HFF-Myc (cell line): ENCODE measurements at places on chromosomes 5 and 9.

DNA sequence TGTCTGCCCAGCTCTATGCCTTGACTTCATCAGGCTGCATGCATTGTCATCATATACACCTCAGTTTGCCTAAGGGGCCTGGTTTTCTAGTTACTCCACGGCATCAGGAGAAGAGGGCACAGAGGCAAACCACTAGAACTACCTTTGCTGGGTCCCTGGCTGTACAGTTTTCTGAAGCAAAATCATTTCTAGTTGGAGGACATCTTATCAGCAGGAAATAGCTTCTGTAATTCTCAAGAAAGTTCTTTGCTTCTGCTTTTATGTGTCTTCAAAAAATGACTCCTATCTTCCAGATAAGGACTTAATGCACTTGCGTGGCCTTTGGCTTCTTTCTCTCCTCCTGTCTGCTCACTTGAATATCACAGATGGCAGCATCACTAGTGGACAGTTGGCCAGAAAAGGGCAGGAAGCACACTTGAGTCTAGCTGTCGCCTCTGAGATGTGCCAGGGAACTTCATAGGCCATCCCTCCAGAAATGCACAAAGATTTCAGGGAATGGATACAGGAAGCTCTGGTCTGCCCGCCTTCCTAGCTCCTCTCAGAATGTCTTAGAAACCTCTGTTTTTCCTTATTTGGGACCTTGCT lies 22.4 kb upstream of the LTC4S start:
- DNase-seq, result no peak

- no peak for DNase-seq
Observed at GRCh38 chr9:133727277-133727875, 10.8 kb downstream of the SARDH start.

- DNase-seq, result no peak
Observed at GRCh38 chr9:68769852-68770251, 64.8 kb downstream of the PIP5K1B start.

- no peak for DNase-seq
Observed at GRCh38 chr9:89657765-89658164, 53.0 kb downstream of the GADD45G start.

- no peak for DNase-seq
Observed at GRCh38 chr9:13778631-13779030, 499.1 kb upstream of the MPDZ start.

DNA sequence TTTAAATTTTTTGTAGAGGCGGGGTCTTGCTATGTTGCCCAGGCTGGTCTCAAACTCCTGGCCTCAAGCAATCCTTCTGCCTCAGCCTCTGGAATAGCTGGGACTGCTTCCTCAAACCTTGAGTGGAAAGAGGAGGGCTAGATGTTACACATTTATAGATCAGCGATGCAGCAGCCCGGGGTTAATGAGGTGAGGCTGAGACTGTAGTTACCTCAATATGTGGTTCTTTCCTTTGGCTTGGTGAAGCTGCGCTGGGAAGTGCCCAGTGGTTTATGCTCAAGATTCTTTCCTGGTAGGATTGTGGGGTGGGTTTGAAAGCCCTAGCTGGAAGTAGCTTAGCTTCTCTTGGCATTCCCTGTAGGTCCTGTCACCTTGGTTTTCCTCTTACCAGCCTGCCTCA lies 22.5 kb downstream of the ZNF618 start:
- no peak for DNase-seq

DNA sequence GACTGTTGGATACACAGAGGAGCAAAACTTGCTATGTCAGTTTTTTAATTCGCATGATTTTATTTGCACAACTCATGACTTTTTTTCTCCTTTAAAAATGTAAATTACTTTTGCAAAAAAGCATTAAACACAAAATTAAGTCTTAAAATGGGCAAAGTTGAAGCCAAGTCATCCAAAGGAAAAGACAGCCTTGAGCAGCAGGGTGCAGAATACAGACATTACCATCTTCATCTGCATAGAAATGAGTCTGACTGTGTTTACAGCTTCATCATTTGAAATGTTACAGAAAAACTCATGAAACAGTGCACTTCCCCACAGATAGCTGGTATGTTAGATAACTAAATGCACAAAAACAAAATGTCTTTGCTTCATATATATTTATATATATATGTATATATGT lies 101.4 kb downstream of the TSSK1B start:
- no peak for DNase-seq

DNA sequence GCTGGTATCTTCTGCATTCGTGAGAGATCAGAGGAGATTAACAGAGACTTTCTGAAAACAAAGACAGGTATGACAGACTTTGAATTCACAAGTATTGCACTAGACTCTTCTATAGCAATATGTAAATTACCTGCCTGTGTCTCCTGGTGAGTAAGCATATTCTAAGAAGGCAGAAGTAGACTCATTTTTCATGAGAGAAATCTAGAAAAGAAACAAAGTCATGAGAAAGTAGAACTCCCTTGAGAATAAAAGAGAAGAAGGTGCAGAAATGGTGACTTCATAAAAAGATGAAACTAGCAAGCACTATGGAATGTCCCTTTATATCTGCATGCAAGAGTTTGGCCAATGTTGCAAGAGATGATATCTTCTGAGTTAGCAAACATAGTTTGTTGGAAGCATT lies 419.8 kb downstream of the DMRT2 start:
- DNase-seq, result no peak

- DNase-seq, result no peak
Observed at GRCh38 chr5:150764530-150764929, 5.7 kb upstream of the DCTN4 start.

- DNase-seq, result no peak
Observed at GRCh38 chr5:142817949-142818431, 47.8 kb downstream of the ARHGAP26 start.

- DNase-seq, result no peak
Observed at GRCh38 chr5:23629396-23629795, 122.0 kb downstream of the PRDM9 start.

- no peak for DNase-seq
Observed at GRCh38 chr9:104858271-104858670, 69.7 kb downstream of the ABCA1 start.

GRCh38 chr9:137218754-137219271 lies 3.2 kb downstream of the RNF208 start:
- no peak for DNase-seq

GRCh38 chr5:62316176-62316502 lies 10.1 kb downstream of the KIF2A start:
- DNase-seq, result no peak

- DNase-seq, result no peak
Observed at GRCh38 chr5:16983972-16984371, 47.9 kb upstream of the MYO10 start.

GRCh38 chr5:158635565-158635964 lies 464.2 kb downstream of the EBF1 start:
- DNase-seq, result no peak

DNA sequence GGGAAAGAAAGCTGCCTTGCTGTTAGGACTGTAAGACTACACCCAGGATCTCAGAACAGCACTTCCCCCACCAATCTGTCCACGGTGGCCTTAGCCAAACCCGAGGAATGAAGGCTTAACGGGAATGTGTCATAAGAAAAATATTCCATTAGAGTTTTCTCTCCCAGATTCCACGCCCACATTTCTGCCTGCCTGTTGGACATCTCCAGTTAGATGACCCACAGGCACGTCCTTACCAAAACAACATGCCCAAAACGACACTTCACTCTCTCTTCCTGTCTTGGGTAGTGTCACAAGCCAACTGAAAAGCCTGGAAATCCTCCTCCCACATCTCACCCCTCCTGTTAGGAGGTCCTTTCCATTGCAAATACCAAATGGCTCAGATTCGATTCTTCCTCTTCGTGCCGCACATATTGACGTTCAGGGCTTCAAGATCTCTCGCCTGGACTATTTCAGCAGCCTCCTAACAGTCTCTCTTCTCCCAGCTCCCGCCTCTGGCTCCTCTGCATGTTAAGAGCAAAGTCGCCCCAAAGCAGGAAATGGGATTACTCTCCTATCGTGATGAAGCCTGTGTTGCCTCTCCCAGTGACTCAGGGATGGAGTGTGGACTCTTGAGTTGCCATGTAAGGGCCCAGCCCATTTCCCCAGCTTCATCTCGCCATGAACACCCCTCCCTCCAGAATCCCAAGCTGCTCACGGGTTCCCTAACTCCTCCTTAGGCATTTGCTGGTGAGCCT lies 159.3 kb downstream of the NR3C1 start:
- peak; percentile 97 for DNase-seq

DNA sequence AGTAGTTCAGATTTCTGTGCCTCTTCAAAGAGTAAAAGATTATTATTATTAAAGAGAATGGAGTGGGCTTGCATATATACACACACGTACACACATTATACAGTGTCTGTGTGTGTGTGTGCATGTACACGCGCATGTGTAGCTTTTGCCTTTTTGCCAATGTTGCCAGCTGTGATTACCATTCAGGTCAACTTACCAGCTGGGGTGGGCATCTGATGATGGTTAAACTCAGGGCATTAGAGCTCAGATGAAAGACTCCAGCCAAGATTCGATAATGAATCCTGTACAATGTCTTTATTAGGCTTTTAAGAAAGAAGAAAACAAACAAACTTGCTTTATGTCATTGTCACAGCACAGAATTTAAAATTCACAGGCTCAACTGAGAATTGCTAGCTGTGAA lies 296.5 kb upstream of the DMAC1 start:
- no peak for DNase-seq

- DNase-seq, result no peak
Observed at GRCh38 chr5:155605920-155606319, 592.4 kb downstream of the KIF4B start.

GRCh38 chr5:76978869-76979268 lies 26.0 kb downstream of the CRHBP start:
- no peak for DNase-seq

DNA sequence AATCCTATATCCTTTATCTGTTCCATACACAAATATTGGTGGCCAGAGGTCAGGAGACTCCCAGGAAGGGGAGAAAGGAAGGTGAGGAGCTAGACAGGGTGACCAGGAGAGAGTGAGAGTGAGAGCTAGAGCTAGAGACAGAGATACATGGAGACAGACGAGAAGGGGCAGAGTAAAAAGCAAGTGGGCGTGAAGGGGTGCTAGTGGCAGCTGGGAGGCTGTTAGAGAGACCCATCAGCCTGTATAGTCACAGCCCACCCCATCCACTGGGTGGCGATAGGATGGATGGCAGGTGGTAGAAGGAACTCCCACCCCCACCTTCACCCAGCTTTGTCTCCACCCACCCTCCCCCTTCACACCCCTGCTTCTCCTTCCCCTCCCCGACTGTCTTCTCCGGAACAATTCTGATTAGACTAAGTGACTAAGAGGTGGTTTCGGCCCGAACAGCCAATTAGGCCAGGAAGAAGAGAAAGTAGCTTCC lies 32.8 kb downstream of the PCDH1 start:
- no peak for DNase-seq

DNA sequence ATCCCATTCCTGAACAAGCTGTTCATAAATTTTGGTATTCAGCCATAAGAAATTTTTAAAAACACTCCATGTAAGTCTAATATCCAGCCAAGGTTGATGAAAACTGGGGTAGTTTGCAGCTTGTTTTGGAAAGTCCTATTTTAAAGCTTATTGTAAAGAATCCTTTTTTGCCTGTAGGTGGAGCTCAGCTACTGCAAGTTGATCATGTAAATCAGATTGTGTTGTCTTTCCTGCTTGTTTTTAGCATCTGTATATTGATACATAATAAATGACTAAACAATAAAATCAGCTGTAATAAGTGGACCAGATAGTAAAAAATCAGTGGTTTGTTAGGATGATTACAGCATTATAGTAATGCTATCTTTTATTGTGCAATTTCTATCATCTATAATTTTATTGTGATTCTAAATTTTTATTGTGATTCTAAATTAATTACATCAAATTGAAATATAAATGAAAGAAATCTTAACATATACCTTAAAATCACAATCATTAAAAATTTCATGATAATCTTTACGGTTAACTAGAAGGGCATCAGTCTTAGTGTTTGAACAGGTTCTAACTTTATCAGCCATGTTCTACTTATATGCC lies 42.4 kb downstream of the CWC27 start:
- DNase-seq, result peak; percentile 26
